ENCODE measurements at places on chromosomes 1 and 21. TPM values are rescaled to one million over a fixed set of nuclear protein-coding genes. Genes with fewer than 3 reads are reported as not detected.

Gene PGLYRP3
- total RNA-seq = 0.87 TPM

Gene MYOG
- not detected for total RNA-seq

Gene AIRE
- total RNA-seq = 0.12 TPM

Gene AZIN2
- 5.1 TPM for total RNA-seq

Gene TNFSF4
- 0.58 TPM for total RNA-seq

Gene ADAM30
- not detected for total RNA-seq

Gene TUFT1
- 34.7 TPM for total RNA-seq

Gene TMEM52
- 1.8 TPM for total RNA-seq

- DNase-seq = no peak
These were observed 269.8 kb downstream of the S1PR1 start for GRCh38 chr1:101506541-101507164.

DNA sequence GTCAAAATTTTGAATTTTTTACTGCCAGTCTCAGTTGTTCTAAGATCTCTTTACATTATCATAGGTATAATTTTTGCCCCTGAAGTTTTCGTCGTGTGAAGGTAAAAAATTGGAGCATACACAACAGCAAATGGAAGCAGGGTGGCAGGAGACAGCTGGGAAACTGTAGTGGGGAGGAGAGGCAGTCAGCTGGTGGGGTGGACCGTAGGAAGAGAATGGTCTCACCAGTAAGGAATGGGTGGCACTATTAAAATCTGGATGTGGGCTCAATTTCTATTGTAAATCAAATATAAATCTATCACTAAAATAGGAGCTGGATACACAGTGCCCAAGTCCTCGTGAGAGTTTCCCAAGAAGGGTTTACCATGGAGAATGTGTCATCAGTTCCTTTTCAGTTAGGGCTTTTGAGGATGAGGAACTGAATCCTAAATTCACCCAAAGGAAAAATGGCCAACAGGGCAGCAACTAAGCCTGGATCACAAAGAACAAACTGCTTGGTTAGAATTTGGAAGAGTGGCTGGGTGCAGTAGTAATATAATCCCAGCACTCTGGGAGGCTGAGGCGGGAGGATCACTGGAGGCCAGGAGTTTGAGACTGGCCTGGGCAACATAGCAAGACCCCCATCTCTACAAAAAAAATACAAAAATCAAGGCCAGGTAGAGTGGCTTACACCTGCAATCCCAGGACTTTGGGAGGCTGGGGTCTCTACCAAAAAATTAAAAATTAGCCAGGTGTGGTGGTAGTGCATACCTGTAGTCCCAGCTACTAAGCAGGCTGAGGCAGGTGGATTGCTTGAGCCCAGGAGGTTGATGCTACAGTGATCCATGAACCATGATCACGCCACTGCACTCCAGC, 10.5 kb upstream of the IRF2BP2 start:
- DNase-seq = no peak

DNA sequence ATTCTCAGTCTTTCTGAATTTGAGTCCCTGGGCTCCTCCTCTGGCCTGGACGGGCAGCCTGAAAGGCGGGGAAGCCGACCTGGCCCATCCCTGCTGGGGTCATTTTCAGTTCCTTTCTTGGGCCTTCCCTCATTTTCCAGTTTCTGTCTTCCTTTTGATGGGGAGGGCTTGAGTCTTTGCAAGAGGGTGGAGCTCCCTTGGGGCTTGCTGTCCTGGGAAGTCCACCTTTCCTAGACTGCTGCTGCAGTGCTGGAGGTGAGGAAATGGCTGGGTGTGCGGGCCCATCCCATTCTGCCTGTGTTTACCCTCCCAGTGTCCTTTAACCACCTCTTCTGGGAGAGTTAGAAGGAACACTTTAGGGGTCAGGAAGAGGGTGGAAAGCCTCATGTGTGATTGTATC, 40.4 kb upstream of the SYNC start:
- DNase-seq = no peak

GRCh38 chr1:20867847-20868246, 80.7 kb upstream of the HP1BP3 start:
- no peak for DNase-seq

GRCh38 chr1:207923561-207923960, 12.6 kb upstream of the CD34 start:
- DNase-seq = no peak

DNA sequence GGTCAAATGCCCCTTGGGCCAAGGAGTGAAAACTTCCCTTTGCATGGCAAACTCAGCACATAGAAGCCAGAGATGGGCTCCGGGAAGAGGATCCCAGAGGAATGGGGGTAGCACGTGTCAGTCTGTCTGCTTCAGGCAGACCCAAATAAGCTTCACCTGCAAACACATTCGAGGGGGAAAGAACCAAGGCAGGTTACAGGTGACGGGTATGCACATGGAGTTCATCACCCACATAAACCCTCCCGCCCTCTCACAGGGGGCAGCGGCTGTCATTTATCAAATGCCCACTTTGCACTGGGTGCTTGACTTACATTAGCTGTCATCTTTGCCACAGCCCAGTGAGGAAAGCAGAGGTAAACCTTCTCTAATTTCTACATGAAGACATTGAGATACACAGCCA, 73.0 kb upstream of the TLR5 start:
- DNase-seq = no peak

- no peak for DNase-seq
These were observed 1.2 kb upstream of the SLC25A33 start for GRCh38 chr1:9537863-9538668.

- no peak for DNase-seq
These were observed 147.1 kb downstream of the CNIH3 start for GRCh38 chr1:224763126-224763775.

GRCh38 chr1:190762325-190762724, 284.7 kb upstream of the BRINP3 start:
- DNase-seq = no peak

DNA sequence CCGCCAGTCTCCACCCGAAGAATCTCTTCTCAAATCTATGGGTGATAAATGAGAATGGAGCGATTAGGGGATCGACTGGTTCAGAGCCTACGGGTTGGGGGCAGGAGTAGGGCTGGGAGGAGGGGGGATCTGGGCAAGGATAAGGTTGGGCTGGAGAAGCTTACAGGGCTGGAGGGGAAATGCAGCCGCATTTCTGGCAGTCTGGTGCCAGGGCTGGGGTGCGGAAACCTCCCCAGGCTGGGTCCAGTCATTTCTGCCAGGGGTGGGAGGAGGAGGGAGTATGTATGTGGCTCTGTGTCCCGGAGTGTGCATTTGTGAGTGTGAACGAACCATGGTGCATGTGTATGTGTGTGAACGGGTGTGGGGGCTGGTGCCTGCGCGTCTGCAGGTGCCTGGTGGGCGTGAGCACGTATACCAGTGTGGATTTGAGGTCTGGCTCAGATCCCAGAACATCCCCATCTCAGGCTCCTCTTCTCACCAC, 10.2 kb downstream of the C1orf216 start:
- no peak for DNase-seq

GRCh38 chr1:217343907-217344306, 287.0 kb downstream of the GPATCH2 start:
- no peak for DNase-seq

DNA sequence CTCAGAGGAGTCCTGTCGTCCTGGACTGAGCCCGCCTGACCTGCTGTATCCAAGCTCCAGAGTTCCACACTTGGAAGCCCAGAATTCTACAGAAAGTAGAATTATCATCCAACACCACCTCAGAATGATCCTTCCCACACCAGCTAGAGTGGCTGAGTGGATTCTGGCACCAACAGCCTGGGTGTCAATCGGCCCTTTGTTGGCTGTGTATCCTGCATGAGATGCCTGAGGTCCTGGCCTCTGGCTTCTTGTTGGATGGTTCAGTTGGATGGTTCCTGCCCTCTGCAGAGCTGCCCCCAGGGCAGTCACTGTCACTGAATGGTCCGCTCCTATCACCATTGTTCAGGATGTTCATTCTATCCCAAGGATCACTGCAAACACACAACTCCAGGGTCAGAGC, 49.8 kb downstream of the PGBD5 start:
- DNase-seq = no peak

DNA sequence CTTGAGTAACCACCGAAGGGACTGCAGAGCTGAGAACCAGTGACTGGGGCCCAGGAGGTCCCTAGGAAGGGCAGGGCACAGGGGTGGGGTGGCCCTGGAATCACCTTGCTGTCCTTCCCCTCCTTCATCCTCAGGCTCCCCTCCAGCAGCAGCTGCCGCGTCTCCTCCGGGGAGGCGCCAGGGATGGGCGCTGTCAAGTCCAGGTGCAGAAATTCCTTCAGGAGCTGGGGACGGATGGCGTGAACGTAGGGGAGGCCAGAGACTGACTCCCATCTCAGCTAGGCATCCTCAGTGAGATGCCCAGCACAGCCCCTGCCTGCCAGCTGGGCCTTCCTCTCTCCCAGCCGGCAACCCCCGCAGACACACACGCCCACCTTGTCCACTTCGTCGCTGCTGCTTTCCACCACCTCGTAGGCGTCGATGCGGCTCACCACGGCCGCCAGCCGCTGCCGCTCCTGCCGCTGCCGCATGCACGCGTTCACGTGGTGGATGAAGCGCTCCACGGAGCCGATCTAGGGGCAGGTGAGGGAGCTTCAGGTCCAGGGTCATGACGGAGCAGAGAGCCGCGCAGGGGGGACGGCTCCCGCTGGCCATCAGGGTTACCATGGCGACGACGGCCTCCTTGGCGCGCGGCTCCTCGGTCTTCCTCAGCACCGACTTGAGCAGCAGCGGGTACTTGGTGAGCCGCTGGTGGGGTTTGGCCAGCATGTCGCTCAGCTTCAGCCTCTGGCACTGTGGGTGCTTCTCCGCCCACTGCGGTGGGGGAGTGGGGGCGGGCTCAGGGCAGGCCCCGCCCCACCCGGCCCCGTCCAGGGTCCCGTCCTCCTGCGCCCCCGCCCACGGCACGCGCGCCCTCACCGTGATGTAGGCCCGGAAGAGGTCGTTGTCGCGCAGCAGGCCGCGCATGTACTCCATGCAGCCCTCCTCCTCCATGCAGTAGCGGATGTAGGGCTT, 4.4 kb upstream of the TNFRSF25 start:
- no peak for DNase-seq

DNA sequence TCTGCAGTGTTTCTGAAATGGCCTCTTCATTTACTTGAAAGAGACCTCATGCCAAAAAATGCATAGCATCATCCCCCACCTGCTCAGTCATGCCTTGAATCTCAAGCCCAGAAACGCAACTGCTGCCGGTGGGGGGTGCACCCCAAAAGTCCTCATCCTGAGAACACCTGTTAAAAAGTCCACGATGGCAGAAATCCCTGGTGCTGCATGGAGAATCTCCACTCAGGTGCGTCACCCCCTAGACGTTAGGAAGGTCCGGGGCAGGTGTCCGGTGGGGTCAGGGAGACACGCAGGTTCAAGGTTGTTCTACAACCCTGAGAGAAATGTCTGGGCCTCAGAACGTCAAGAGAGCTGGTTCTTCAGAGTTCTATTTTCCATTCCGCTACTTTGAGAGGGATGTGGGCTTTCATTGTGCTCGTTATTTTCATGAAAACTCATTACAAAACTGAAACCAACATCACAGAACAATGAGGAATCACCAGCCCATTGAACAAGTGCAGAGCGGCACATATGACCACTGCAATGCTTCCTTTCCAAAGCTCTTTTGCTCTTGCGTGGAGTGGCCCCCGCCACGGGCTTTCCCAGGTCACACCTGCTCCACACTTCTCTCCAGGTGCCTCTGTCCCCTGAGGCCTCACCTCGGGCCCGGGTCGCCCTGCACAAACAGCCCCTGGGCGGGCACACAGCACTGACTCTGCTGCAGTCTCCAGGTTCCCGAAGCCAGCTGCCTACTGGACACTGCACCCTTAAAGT, 201.9 kb downstream of the TOMM20 start:
- DNase-seq = peak; percentile 55

DNA sequence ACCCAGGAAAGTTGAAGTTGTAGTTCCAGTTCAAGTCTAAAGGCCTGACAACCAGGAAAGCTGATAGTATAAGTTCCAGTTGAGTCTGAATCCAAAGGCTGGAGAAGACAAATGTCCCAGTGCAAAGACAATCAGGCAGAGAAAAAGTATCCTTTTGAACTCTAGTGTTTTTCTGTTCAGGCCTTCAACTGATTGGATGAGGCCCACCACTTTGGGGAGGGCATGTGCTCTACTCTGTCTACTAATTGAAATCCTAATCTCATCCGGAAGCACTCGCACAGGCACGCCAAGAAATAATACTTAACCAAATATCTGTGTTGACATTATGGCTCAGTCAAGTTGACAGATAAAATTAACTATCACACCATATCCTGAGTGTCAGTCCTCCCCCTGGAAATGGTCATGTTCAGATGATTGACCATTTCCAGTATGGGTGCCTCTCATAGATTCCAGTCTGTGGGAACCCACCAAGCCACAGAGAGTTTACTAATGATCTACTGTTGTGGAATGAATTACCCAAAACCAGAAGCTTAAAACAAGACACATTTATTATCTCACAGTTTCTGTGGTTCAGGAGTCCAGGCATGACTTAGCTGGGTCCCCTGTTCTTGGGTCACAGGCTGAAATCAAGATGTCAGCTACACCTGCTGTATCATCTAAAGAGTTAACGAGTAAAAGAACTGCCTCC, 296.3 kb upstream of the ZP4 start:
- no peak for DNase-seq

DNA sequence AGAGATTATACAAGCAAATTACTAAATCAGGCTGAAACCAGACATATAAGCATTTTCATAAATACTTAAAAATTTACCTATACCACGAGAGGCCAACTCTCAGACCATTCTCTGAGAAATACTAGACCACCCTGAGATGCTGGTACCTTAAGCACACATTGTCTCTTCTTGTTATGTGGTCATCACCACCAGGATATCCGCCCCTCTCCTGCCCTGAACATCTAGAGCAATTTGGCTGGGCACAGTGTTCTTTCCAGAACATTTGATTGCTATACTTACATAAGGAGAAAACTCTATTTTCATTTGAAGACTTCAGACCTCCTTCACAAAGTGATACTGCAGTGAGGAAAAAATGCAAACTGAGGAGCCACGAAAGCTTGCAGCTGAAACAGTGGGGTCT, 36.2 kb upstream of the DUSP10 start:
- no peak for DNase-seq

DNA sequence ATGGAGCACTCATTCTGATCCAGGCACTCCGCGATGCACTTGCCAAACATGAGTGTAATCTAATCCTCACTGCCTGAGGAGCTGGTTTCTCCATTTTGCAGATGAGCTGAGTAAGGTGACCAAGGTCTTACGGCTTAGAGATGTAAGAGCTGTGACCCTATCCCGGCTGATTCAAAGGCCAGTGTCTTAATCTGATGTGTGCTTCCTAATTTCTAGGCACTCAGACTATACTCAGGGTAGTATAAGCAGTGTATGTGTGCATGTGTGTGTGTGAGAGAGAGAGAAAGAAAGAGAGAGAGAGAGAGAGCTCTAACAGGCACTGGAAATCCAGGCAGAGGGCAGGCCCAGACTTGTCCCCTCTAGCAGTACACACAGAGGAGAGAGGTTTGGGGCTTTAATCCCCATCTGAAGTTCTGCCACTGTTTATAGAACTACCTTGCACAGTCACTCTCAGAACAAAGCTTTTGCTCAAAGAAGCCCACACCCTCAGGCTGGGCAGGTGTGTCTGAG, 188.2 kb downstream of the ZBTB18 start:
- DNase-seq = peak; percentile 40

- peak; percentile 69 for DNase-seq
These were observed 241.8 kb downstream of the TRABD2B start for GRCh38 chr1:47755101-47755990.
